Stimulated activated CD4-positive, alpha-beta T cell treated with anti-CD3 and anti-CD28 coated beads, Interleukin-1b, Interleukin-23, amount 100 ng/mL, for 24 hours (primary cell): ENCODE measurements at places on chromosomes 3 and 15.

DNA sequence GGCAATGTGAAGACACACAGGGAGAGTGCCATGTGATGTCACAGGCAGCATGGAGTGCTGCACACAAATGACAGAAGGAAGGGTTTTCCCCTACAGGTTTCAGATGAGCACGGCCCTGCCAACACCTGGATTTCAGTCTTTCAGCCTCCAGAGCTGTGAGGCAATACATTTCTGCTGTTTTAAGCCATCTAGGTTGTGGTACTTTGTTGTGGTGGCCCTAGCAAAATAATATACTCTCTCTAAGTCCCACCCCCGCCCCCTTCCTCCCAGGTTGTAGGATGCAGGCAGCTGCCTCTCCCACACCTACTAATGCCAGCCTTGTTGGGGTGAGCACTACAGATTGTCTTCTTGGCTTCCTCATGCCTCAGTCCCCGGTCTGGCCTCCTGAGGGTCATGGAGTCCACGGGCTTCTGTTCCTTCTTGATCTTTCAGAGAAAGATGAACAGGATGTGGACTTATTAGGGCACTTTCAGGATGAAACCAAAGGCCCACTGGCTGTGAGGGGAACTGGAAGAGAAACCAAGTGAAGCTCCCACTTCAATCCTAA lies 180.0 kb downstream of the CD47 start:
- DNase-seq: peak; percentile 13

DNA sequence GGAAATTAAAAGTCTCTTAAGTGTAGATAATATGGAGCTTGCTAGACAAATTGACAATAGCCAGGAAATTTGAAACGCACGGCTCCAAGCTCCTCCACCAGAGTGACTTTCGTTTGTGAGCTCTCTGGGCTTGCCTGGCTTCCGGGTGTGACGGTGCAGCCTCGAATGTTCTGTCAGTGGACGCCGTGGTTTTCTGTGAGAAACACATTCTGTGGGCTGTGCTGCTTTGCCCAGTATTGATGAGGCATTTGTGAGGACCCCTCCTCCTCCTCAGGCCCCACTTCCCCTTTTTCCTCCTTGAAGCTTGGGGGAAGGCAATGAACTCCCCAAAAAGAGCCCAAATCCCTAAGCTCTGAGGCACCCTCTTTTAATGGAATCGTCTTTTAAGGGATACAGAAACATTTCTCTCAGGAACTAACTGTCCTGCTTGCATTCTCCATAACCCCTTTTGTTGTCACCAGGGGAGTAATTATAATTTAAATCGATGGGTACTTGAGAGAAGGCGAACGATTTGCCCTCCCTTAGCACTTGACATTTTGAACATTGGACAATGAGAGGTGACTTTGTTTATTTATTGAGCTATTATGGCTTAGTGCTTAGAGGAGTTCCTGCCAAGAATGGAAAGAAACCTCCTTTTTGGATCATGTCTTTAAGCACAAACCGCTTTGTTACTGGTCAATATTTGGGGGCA lies 40.8 kb downstream of the POLR2M start:
- DNase-seq: no peak

- DNase-seq: no peak
These were observed 112.8 kb upstream of the TMEM108 start for GRCh38 chr3:132925256-132925930.

DNA sequence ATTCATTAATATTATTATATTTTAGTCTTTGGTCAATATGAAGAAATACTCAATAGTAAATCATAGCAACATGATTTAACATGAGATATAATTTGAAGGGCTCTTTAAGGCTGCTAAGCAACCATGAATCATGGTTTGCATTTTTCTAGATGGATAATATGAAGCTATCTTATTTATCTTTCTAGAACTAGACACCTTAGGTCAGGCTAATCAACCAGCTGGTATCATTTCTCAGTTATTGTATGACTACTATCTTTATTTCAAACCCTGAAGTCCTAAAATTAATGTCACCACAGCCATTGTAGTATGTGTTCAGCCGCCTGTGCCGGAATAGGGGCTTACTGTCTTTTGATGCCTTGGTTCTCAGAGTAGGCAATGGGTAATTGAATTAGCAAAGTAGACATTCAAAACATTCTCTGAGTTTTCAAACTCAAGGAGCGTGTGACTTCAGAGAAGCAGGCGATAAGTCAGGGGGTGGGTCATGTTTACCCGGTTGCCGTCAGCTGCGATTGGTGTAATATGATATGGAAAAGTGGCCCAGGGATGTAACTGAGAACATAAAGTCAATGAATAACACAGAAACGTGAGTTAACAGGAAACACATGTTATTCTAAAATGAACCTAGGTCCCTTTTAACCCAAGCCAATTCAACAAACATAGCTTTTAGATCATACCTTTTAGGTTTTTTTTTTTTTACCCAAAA lies 93.4 kb upstream of the CTDSPL start:
- DNase-seq: no peak

DNA sequence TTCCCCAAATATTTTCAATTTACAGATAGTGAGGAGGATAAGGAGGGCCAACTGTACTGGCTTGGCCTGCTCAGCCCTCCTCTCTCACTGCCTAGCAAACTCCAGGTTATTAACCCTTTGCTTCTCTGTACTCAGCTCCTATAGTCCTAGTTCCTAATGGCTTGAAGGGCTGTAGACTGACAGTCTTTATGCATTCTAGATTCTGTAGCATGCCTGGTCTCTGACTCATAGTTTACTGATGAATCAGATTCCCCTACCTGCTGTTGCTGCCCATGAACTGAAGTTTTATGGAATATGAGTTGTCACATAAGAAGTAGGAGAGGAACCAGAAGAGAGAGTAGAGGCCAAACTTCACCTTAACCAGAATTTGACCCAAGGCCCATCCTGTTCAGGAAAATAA lies 27.1 kb upstream of the MAP3K13 start:
- no peak for DNase-seq

GRCh38 chr3:188518835-188519452 lies 365.0 kb downstream of the LPP start:
- DNase-seq: no peak

GRCh38 chr3:196700801-196701200 lies 11.2 kb downstream of the CEP19 start:
- DNase-seq: no peak

GRCh38 chr3:158792709-158793108 lies 9.1 kb upstream of the MFSD1 start:
- no peak for DNase-seq

DNA sequence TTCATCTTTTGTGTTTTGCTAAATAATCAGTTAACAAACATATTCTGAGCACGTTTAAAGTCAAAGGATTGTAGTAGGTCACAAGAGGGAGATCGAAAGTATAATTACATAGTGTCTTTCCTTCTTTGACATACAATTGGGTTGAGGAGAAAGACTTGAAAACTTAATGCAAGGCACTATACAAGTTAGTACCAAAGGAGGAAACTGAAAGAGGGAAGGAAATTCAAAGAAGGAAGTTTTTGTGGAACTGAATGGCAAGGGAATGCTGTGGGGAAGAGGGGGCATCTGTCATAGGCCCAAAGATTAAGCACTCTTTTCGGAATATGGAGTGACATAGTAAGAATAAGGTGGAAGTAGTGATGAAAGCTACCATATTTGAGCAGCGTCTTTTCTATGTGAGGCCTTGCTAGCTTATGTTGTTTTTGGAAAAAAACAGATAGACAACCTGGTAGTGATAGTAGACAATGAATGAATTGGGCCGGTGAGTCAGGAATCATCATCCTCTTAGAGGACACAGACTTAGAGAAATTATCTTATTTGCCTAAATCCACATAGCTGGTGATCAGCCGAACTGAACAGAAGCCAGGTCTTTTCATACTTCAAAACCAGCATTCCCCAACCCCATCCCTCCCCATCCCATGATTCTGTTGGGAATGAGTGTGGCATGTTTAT lies 10.2 kb downstream of the MBNL1 start:
- DNase-seq: no peak

DNA sequence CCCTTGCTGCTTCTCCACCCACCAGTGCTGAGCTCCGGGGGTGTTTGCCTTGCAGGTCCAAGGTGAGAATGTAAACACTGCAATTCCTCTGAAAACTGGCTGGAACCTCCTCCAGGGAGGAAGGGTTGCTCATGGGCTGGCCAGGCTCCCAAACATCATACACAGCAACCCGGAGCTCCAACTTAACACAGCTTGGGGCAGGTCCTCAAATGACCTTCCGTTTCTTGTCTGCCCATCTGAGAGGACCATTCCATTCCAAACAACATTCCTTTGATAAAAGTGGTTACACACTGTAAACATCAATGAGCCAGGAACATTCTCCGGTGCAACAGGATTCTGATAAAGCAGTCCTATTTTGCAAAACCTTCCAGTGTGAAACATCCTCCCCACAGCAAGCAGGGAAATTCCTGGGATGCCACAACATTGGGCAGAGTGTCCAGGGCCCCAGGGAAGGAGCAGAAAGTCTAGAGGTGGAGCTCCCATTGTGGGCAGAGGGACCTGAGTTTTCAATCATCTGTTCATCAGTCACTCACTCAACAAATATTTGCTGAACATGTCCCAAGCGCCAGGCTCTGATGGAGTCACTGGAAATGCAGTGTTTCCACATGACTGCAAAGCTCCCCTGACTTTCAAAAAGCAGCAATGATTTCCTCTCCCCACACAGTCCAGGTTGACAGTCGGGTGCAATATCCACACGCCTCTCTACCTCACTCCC lies 7.3 kb upstream of the HEG1 start:
- no peak for DNase-seq

- DNase-seq: no peak
These were observed 118.4 kb upstream of the FLNB start for GRCh38 chr3:57889807-57890206.

DNA sequence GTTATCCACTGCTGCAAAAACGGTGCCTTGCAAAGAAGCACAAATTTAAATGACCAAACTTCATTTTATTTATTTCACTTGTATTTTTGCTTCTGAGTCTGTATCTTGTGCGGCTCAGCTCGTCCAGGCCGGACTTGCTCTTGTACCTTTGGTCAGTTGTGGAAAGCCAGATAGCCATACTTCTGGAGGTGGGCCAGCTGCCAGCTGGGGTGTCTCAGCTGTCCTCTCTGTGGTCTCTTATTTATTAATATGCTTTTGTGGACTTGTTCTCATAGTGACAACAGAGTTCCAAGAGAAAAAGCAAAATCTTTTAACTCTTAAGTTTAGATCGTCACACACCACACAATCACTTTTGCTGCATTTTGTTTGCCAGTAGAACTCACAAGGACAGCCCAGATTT lies 87.7 kb downstream of the IL1RAP start:
- DNase-seq: no peak

DNA sequence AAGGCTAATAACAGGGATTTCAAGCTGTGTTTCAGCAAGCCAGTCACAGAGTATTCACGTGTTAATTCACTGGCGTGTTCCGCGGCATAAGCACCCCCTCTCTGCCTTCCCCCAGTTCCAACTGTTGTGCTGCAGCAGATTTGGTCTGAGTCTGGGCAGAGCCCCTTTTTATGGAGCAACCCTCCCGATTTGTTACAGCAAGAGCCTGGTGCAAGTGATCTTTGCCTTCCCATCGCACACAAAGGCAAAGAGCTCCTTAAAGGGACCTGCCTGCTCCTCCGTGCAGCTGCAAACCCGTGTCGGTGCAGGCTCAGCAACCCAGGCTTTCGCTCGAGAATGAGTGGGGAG lies 170.5 kb downstream of the KCNAB1 start:
- DNase-seq: no peak

DNA sequence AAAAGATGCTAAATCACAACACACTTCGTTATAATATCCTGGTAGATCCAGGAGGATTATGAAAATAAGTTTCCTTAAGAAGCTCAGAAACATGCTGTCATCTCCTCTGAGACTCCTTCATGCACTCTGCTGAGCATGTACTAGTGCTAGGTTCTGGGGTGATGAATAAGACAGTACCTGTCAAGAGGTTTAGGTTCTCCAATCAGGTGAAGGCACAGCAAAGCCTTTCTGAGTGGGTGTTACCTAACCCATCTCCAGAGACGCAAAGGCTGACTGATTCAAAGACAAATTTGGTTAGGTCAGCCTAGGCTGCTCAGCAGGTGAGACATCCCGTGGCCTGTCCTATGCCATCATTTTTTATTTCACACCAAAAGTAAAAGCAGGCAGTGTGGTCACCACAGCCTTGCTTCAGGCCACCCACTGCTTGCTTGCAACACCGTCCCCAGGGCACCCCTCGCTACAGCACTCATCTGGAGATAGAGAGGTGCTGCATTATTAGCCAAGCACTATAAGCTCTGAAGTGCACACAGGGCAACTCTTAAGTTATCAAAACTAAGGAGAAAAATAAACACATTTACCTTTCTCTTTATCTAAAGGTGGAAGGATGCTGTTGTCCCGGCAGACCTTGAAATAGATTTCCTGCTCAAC lies 117.2 kb downstream of the TJP1 start:
- DNase-seq: no peak

DNA sequence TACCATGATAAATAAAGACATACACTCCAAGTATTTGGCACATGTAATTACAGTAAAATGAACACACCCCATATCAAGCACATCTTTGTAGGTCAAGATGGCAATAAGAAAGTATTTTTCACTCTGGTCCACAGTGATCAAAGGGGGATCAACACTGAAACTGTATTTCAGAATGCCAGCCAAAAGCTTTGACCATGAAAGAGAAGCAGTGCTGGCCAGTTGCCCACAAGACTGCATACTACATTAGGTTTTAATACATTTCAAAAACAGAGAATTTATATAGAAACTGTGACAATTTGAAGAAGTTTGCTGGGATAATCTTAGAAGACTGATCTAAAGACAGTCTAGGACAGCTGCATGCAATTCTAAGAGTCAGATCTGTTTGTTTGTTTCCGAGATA lies 1035.3 kb downstream of the FHIT start:
- no peak for DNase-seq

DNA sequence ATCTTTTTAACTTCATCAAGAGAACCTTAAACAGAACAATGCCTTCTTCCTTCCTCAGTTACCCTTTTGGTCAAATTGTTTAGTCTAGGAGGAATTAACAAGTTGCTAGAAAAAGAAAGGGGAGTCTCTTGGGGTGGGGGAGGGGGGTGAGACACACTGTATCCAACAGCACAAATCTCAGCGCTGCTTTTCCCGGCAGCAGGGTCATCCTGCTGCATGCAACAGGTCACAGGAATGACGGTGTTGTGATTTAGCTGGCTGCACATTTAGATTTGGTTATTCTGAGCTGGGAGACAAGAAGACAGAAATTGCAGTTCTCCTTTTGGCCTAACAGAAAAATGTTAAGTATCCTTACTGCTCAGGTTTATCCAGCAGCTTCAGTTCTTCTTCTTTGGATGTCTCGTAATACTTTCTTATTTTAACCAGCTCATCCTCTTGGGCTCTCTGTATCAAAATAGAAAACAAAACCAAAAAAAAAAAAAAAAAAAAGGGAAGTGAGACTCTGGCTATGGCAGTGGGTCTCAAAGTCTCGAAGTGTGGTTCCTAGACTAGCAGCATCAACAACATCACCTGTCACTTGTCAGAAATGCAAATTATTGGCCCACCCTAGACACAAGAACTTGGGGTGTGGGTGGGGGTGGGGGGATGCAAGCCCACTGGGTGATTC lies 190.5 kb downstream of the GREM1 start:
- no peak for DNase-seq
